ENCODE measurements at places on chromosomes 2 and 18.
A peak's percentile ranks its signal among the peaks of the same experiment; 100 is the strongest.

- no peak for DNase-seq
Observed at GRCh38 chr2:231617059-231617926, 24.6 kb downstream of the TEX44 start.

DNA sequence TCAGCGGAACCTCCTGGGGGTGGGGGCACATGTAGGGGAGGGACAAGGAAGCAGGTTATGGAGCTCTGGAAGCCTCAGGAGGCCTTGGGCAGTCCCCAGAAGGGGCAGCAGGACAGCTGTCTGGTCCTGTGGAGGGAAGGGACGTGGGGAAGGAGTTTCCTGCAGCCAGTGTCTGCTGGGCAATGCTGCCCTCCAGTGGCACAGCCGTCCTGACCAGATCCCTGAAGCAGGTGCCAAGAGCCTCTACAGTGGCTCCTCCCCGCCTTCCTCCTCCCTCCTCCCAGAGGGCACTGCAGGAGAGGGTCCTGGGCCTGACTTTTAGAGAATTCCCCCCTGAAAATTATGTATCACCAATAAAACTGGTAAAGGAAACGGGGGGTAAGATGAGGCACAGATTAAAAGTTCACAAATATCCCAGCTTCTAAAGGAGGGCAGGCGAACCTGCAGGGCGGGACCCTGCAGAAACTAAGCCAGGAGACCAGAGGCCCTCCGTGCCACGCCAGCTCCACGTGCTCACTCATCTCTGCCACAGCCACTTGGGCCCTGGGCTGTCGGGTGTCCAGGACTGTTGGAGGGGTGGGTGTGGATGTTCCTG, 258.5 kb downstream of the TWIST2 start:
- peak; percentile 82 for DNase-seq

DNA sequence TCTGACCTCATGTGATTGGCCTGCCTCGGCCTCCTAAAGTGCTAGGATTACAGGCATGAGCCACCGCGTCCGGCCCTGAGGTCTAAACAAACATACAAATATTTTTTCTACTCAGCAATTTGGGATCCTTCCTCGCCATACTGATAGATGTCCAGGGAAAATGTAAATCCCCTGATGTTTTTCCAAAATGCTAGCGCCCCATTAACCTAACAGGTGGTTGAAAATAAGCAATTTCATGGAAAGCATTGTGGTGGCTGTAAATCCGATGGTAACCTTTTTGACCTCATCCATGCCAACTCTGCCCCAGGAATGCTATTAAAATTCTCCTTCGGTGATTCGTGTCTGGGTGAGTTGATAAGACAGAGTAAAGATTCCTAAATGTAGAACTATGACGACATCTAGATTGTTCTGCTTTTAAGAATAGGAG, 19.3 kb downstream of the GEMIN6 start:
- DNase-seq = no peak

DNA sequence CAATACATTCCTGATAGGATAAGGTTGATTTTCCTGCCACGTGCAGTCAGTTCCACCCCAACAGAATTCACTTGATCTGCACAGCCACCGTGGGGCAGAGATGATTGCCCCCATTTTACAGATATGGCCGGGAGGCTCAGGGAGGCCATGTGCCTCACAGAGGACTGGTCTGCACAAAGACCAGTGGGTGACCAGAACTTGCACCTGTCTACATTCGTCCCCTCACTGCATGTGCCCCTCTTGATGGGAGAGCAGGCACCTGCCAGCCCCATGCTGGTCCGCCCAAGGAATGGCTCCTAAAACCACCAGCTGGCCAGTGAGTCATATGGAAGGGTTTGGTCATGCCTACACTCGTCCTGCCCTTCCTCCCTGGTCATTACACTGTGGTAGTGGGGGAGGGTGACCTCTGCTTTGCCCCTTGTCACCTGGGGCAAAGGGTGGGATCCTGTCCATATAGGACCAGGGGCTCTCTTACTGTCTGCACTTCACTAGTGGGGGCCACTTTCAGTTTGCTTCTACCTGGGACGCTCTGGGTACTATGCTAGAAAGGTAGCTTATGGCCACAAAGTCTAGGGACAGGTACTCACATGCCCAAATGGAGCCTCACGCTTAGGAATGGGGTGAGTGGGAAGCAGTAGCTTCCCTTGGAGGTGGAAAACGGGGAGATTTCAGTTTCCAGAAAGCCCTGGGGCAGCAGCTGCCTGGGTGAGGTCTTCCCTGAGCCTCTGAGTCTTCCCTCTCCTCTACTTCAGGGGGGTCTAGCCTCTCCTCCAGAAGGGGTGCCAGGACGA, 14.7 kb downstream of the RRM2 start:
- no peak for DNase-seq

GRCh38 chr2:74861531-74861930, 27.6 kb downstream of the HK2 start:
- no peak for DNase-seq

DNA sequence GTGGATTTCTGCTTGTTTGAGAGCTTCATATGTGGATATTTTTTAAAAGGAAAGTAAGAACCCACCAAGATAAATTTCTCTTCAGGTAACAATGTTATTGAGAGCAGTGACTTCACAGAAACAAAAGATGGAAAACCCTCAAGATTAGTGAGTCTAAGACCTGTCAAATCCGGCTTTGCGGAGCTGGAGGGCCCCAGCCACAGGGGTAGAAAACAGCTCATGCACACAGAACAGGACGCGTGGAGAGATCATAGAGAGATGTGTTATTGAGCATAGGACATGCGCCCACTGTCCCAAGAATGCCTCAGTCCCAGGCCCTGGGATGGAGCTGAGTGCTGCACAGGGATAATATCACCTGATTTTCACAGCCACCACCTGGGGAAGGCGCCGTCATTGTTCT, 21.3 kb downstream of the EDAR start:
- DNase-seq = no peak

DNA sequence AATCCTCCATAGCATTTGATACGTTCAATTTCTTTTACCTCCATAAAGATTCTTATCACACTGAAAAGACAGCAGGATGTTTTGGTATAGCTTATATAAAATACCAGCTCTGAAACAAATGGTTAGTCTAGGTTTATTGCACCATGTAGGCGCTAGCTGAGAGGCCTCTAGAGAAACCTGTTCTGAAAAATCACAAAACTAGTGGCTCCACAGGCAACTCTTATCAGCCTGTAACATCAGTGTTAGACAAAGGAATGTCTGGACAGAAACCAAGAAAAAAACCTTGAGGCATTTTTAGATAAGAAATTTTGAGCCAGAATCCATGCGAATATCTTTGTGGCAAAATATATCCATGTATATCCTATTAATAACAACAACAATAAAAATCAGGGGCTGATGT, 440.4 kb upstream of the MAP2 start:
- DNase-seq = no peak

DNA sequence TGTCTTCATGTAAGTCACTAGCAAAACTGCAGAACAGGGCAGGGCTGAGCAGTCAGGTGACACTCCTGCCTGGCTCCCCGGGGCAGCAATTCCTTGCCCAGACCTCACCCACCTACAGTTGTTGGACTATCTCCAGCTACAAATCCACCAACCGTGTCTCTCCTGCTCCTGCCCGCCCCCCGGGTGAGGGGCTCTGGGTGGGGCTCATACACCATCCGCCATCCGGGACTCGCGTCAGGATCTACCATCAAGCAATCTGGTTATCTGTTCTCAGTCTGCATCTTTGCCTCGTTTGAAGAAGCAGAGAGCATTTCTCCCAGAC, 13.5 kb upstream of the GLI2 start:
- DNase-seq = no peak

DNA sequence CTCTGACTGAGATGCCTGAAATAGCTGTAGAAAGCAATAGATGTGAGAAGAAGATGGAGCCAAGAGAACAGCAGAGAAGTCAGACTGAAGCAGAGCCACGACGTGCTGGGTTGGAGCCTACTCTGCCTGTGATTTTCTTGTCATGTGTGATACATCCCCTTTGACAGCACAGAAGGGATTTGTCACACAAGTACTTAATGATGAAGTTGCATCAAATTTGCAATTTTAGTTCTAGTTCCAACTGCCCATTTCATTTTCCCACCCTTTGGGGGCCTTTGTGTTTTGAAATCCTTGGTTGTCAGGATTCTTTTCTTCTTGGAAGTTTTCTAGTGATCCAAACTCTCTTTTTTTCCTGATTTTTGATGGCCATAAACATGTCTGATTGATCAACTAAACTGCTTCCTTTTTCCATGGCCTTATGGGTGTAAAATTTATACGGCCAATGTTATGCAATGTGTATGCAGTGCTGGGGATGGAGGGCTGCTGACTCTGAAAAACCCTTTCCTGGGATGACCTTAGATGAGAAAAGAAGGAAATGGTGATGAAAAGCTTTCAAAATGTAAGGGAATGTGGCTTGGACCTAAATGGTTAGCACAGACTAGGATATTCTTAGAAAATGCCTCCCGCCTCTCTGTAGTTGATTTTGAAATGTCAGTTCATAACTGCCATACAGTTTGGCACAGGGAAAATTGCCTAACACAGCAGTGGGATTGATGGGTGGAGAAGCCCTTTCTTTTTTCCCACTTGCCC, 9.6 kb upstream of the B3GNT2 start:
- no peak for DNase-seq

GRCh38 chr2:24886126-24886501, 33.9 kb downstream of the ADCY3 start:
- no peak for DNase-seq

DNA sequence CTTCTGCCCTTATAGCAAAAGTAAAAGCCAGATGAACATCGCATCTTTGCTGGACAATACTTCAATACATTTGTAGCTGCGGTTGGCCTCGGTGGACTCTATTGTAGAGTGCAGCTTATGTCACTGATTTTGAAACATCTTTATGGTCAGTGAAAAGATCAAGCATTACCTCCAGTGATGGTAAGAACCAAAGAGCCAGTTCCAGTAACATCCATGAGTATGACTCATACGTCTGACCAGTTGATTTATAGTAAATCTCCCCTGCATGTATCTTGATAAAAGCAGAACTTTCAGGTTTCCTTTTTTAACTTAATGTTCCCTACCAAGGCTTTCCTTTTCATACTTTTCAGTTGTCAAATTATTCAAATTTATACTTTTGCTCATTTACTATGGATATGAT, 119.2 kb upstream of the HNRNPA3 start:
- no peak for DNase-seq

GRCh38 chr2:96811917-96812316, 4.2 kb upstream of the CNNM3 start:
- DNase-seq = no peak

- DNase-seq = no peak
Observed at GRCh38 chr18:63098018-63098981, 221.3 kb downstream of the BCL2 start.

- DNase-seq = no peak
Observed at GRCh38 chr2:16899958-16900357, 234.3 kb upstream of the CYRIA start.

GRCh38 chr2:9638532-9638931, 7.7 kb upstream of the YWHAQ start:
- peak; percentile 83 for DNase-seq

DNA sequence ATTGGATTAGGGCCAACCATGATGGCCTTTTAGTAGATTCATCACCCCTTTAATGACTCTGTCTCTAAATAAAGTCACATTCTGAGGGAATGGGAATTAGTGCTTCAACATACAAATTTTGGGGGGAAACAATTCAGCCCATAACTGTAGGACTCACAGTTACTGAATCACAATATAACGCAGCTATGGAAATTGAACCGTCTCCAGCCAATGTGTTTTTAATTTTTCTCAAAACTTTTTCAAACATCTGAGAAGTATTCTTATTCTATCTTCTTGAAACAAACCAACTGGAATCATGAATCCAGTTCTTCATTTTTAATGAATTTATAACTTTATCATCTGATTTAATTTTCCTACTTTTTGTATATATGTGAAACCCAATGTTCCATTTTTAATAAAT, 373.1 kb upstream of the SYT4 start:
- DNase-seq = no peak

GRCh38 chr2:102801098-102801718, 39.4 kb downstream of the TMEM182 start:
- no peak for DNase-seq

- no peak for DNase-seq
Observed at GRCh38 chr2:6554466-6554865, 311.2 kb downstream of the CMPK2 start.

- DNase-seq = no peak
Observed at GRCh38 chr2:220999356-220999755, 572.7 kb downstream of the EPHA4 start.

DNA sequence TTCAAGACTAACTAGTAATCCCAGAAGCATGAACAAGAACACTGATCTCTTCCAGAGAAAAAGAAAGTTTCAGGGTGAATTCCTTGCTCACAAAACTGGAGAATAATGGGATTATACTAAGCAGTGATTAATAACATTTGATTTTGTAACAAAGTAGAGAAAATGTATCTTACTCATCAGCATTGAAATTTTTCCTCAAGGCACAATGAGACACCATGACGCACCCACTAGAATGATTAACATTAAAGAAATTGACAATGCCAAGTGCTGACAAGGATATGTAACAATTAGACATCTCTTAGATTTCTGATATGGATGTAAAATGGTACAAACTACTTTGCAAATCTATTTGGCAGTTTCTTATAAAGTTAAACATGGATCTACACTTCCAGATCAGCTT, 101.1 kb upstream of the EPHA4 start:
- no peak for DNase-seq

GRCh38 chr2:225994748-225995405, 595.4 kb downstream of the NYAP2 start:
- DNase-seq = no peak

DNA sequence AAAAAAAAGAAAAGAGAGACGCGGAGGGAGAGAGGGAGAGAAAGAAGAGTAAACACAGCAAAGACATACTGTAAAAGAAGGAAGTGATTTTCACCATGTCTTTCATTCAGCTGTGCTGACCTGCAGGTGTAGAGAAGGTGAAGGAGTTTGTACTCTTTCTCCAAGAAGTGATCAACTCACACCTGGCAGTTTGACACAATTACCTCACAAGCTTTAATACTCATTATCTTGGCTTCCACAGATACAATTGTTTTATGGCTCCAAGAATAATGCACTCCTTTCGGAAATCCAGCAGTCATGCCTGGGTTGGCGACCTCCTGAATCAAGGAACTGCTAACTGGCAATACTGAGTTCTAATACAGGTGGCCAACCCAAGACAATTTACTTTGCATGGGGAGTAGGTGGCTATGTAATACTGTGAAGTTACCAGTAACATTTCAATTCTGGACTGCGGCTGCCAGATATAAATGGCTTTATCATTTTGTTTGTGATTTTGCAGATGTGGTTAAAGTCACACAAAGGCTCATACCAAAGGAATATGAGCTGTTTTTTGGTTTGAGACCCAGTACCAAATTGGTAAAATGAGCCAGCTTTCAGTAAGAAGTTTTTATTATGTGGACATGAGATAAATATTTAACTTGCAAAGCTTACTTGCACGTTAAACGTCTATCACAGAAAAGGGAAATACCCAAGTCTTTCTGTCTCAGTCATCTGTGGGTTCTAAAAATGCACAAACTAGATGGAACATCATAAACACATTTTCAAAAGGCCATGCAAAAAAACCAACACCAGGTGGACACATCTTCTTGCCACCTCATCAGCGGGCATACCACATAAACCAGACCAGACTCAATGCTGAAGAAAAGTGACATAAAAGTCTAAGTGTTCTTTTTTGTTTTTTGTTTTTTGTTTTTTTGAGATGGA, 69.3 kb downstream of the NCKAP5 start:
- no peak for DNase-seq

Data from substantia nigra (tissue), 51 donors.